ENCODE measurements at places on chromosomes 12 and 14.
A peak's percentile ranks its signal among the peaks of the same experiment; 100 is the strongest.

GRCh38 chr12:69948851-69949250, 123.8 kb downstream of the MYRFL start:
- no peak for DNase-seq

GRCh38 chr12:15629761-15630160, 159.4 kb downstream of the EPS8 start:
- DNase-seq, result peak; percentile 60

DNA sequence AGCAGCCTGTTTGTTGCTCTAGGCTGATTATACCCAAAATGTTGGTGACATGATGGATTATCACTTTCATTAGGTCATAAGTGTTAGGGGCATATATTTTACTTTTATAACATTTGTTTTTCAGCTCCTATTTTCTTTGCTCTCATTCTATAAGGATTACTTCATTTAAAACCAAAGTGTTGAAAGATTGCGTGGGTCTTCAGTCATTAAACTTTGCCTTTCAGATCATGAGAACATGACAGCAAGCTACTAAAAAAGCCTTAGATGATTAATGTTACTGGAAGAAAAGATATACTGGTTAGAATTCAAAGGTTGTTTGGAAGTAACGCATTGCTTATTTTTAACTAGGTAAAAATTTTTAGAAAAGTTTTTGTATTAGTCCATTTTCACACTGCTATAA, 156.8 kb downstream of the ERC1 start:
- no peak for DNase-seq

GRCh38 chr14:47425302-47425701, 250.1 kb downstream of the MDGA2 start:
- DNase-seq, result no peak

- no peak for DNase-seq
Observed at GRCh38 chr14:62739647-62740046, 305.6 kb downstream of the KCNH5 start.

DNA sequence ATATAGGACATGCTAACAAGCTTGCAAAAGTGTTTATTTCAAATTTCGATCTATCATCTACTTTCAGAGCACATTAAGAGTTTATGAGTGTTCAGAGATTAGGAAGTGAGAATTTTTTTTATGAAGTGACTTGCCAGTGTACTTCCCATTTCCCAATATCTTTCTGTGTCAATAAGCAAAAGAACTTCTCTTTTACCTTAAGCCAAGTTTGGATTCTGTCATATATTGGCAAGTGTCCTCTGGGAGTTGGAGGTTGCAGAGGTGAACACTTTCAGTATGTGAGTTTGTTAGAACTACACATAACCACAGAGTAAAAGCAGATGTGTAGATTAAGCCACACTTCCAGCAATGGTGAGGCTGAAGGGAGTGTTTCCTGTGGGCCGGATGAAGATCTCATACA, 16.6 kb upstream of the KLRF1 start:
- DNase-seq, result no peak

- no peak for DNase-seq
Observed at GRCh38 chr12:50018154-50018553, 7.1 kb downstream of the RACGAP1 start.

DNA sequence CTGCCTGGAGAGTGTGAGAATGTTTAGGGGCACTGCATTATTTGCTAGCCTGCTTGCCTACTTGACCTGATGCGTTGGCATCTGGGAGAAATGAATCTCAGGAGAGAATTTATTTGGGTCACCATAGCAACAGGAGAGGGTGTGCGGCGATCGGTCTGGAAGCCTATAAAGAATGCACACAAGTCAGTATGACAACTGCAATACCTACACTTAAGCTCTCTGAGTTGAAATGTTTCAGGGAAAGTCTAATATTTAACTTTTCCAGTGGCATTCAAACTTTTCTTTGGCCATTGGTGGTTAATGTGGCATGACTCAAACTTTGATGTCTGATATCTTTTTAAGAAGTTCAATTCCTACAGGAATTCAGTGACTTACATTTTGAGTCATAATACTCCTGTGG, 205.1 kb downstream of the NEDD1 start:
- DNase-seq, result no peak

DNA sequence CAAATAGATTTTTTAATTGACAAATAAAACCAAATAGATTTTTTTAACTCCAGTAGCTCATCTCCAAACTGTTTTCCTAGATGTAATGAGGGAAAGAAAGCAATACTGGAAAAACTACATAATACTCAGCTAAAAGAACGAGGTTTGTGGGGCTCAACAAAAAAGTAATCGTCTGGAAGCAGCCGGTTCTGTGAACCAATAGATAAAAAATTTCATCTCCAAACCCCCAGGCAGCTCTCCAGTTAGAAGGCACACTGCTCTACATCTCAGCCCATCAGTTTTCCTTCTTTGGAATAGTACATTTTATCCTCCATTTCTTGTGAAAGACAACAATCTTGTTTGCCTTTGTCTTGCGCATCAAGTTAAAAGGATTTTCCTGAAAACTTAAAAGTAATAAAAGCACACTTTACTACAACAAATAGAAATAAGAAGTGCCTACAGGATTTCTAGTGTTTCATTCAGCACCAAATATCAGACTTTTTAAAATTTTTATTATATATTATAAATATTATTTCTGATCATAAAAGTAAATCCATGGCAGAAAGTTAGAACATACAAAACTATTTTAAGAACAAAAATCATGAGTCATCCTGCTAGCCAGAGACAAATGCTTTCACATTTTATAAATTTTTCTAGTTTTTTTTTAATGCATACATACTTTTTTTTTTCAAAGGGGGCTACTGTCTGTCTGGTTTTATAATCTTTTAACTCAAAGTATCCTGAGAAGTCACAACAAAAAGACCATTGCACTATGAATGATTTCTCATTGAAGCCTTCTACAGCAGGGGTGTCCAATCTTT, 67.7 kb downstream of the EPS8 start:
- no peak for DNase-seq
